ENCODE measurements at places on chromosomes 4 and X. TPM values are rescaled to one million over a fixed set of nuclear protein-coding genes. Genes with fewer than 3 reads are reported as not detected.
A peak's percentile ranks its signal among the peaks of the same experiment; 100 is the strongest.

P2RY4 gene
- not detected for total RNA-seq

RAB41 gene
- total RNA-seq = not detected

ETFDH gene
- total RNA-seq = 18.7 TPM

DNA sequence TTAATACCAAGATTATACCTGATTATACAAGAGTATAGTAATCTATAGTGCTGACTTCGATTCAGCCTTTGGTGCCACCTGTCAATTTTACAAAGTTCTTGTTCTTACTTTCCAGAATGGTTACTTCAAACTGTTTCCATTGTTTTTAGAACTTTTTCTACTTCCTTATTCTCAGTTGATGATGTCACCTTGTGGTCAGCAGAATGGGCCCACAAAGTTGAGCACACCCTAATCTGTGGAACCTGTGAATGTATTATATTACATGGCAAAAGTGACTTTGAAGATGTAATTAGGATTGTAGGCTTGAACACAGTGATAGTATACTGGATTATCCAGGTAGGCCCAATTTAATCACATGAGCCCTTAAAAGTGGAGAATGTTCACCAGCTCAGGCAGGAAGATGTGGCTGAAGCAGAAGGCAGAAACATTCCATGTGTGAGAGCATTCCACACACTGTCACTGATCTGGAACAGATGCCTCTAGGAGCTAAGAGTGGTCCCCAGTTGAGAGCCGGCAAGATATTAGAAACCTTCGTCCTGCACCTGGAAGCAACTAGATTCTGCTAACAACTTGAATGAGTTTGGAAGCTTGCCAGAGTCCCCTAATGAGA, 6.3 kb upstream of the SGMS2 start:
- DNase-seq = peak; percentile 39

INTS6L gene
- 3.9 TPM for total RNA-seq

GYG2 gene
- total RNA-seq = 7.2 TPM

DNA sequence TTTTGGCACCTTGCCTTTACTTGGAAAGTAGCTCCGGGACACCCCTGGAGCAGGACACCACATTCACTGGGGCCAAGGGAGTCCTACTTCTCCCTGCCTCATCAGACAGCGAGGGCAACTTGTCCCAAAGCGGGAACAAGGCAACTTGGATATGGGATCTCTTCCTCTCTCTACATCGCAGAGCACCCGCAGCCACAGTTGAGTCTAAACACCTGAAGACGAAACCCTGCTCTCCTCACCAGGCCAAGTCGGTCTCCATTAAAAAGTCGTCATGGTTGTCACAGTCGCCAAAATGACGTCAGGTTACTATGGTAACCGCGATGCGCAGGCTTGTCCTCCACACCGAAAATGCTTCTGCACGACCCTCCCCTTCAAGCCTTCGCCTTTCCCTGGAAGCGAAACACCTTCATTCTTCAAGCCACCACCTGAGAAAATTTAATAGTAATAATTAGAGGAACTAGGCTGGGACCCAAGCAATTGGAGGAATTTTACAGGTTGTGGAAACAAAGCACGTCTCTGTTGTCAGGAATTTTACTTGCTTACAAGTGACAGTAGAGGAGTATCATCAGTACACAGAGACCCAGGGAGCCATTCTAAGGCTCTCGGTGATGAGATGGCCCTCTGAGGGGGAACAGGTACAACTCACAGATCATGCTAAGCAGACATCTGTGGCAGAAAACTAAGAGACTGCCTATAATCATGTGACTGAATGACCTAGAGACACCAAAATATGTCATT, 30.5 kb upstream of the TCEAL4 start:
- DNase-seq = peak; percentile 34

DNA sequence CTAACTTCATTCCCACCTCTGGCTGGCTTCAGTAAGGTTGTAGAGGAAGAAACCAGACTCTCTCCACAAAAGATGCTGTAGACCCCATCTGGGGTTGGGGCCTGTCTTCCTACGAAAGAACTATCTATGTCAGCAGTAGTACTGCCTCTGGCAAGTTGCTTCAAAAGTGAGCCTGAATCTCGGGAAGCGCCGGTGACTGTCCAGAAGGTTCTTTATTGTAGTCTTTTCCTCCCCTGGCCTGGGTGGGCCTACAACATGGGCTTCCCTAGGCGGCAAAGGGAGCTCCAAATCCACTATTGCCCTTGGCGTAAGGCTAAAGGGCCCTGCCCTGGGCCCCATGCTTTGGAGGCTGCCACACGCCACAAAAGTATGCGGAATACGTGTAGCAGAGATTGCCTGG, 38.6 kb upstream of the NYX start:
- no peak for DNase-seq

- peak; percentile 96 for DNase-seq
Observed at GRCh38 chr4:176270669-176271068, 1.6 kb upstream of the ASB5 start.

DNA sequence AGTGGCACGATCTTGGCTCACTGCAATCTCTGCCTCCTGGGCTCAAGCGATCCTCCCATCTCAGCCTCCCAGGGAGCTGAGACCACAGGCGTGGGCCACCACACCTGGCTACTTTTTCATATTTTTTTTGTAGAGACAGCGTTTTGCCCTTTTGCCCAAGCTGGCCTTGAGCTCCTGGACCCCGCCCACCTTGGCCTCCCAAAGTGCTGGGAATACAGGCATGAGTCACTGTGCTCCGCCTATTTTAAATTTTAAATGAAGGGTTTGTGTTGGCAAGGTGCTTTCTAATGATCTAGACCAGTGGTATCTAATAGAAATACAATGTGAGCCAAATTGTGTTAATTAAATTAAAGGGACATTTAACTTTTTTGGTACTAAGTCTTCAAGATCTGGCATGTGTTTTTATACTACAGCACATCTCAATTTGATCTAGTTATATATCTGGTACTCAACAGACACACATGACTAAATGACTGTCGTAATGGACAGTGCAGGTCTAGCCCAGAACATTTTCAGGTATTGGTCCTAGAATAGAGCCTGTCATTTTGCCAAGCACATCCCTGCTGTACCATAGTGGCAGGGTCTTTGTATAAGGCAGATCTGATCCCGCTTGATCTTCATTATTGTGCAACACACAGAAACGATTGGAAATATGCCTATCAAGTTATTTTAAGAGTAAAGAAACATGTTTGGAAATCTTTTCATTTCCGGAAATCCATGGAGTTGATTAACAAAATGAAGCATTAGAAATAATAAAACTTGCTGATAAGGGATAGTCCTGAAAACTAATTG, 7.3 kb downstream of the PGK1 start:
- no peak for DNase-seq

DNA sequence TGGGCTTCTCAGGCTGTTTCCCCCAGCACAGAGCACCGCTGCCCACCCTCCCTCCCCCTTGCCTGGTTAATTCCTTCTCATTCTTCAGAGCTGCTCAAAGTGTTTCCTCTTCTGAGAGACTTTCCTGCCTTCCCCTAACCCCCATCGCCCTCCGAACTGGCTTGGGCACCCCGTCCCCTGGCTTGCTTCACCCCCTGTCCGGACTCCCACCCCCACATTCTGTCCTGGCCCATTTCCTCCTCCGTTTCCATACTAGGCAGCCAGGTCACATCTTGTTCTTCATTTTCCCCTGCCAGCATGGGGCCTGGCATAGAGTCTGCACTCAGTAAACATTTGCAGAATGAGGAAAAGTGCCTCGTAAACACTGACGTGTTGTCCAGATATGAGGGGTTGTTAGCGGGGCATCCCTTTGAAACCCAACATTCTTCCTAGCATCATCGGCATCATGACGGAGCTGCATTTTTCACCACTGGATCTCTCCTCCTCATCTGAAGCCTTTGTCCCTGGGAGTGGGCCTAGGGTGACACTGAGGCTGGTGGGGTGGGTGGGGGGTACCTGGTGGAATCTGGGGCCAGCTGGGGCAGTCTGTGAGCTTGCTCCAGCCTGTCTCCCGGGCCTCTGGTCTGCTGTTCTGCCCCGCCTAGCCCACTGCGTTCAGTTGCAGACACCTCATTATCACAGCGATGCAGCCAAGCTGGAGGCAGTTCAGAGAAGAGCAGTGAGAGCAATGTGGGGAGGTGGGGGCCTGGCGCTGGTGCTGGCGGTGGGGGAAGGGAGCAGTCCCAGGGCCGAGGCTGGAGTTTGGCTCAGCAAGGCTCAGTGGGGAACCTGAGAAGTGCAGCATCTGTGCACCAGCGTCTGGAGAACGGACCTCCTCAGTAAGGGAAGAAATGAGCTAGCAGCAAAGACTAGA, 149.4 kb upstream of the PJA1 start:
- DNase-seq = no peak

DNA sequence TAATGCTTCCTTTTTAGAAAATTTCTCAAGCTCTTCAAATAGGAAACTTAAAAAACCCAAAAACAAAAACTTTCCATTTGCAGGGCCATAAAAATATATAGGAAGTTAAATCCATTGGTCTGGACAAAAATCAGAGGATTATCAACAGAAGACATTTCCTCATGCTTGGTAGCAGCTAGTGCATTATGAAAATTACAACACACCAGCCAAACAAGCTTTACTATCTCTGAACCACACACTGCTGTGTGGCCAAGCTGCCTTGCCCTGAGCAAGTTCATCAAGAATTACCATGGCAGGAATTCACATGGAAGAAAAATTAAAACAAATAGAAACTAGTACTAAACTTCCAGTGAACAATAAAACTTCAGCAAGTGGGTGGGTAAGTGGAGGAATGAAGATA, 3.6 kb downstream of the USP46 start:
- no peak for DNase-seq

DNA sequence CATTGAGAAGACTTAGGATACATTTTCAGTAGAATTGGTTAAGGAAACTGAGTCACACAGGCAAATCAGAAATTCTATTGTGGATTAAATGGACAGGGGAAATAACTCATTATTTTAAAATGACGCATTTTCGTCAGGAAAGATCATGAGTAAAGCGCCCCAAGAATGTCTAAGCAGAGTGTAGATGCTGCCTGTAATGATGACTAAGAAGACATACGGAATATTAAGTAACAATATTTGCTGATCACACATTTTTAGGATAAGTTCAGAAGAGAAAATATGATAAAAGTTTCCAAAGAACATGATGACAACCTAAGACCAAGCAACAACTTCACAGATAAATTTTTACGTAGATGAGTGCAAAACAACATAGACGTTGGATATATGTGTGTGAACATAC, 596.3 kb upstream of the TENM3 start:
- DNase-seq = no peak

- no peak for DNase-seq
Observed at GRCh38 chr4:612749-613125, 12.6 kb upstream of the PDE6B start.

DNA sequence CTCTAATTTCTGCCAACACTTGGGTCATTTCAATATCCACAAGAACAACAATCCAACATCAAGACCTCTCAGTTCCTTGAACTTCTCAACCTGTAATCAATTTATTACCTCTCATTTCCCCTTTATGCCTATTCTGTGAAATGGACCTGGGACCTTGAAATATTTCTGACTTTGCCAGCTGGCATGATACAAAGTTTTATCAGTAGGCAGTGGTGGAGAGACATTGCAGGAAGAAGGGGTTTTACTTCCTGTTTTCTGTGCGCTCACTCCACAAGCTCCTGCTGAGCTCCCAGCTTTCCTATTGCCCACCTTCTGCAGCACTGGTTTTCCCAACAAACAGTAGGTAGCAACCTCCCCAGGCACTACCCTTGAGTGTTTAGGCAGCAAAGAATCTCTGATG, 3.5 kb upstream of the ARHGEF6 start:
- no peak for DNase-seq

DNA sequence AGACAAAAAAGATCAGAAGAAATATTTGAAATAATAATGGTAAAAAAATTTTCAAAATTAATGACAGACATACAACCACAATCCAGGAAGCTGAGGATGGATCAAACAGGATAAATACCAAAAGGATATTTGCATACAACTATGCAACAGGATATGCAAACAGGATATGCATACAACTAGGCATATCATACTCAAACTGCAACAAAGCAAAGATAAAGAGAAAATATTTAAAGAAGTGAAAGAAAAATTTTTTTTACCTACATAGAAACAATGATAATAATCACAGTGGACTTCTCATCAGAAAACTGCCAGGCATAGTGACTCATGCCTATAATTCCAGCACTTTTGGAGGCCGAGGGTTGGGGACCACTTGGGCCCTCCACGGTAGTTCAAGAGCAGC, 11.3 kb upstream of the DHX15 start:
- no peak for DNase-seq

CRMP1 gene
- 37.7 TPM for total RNA-seq

DNA sequence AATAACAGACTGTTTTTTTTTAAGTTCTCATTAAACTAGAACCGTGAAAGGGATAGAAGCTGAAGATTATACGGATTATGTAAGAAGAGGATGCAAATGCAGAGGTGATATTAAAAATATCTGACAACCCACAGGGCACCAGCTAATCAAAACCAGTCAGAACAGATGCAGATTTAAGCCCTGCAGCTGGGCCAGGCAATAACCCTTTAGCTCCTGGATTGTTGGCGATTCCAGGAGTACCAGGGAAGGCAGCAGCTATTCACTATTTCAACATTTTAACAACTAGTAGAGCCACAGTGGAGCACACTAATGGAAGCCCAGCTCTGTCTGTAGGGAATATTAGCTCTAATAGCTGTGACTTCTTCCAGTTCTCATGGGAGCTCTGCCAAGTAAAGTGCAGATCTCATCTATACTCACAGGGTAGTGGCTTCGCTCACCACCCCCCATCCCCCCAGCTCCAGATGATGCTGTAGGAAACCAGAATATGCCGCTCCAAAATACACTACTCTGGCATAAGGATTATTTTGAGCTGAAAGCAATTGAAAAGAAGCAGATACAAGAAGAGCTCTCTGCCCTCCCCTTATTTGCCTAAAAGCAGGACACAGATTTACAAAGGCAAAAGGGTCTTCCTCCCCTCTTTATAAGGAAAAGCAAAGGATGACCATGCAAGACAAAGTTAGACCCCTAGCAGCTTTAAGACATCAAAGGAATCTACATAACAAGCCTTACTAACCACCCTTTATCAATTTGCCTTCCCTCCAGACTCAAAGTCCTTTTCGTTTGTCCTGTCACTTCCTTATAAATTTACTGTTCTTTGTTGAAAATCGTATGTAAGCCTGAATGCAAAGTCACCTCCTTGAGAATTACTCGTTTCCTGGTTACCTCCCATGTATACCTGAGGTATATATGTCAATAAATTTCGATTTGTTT, 13.7 kb downstream of the SCD5 start:
- no peak for DNase-seq

- no peak for DNase-seq
Observed at GRCh38 chr4:11480683-11481082, 52.0 kb upstream of the HS3ST1 start.

- DNase-seq = no peak
Observed at GRCh38 chr4:56656346-56656643, 24.8 kb downstream of the HOPX start.
